Activated CD4-positive, alpha-beta T cell treated with anti-CD3 and anti-CD28 coated beads, Interleukin-2, amount 50 U/mL, for 16 hours (primary cell): ENCODE measurements at places on chromosomes 1 and 21.
A peak's percentile ranks its signal among the peaks of the same experiment; 100 is the strongest.

DNA sequence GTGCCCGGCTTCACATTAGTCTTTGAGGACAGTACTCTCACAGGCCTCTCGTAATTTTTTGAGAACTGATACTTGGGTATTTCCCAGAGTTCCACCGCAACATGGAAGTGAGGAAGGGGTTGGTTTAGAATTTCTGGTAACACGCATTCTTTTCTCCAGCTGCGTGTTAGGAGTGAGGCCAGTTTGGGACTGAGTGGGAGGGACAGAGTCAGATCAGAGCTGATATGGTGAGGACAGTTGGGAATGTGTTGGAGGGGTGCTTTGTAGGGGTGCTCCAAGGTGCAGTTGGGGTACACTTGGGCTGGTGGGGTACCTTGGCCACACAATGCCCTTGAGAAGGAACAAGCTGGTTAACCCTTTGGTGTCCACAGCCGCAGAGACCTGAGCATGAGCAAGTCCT lies 6.7 kb downstream of the FBXO6 start:
- no peak for DNase-seq

DNA sequence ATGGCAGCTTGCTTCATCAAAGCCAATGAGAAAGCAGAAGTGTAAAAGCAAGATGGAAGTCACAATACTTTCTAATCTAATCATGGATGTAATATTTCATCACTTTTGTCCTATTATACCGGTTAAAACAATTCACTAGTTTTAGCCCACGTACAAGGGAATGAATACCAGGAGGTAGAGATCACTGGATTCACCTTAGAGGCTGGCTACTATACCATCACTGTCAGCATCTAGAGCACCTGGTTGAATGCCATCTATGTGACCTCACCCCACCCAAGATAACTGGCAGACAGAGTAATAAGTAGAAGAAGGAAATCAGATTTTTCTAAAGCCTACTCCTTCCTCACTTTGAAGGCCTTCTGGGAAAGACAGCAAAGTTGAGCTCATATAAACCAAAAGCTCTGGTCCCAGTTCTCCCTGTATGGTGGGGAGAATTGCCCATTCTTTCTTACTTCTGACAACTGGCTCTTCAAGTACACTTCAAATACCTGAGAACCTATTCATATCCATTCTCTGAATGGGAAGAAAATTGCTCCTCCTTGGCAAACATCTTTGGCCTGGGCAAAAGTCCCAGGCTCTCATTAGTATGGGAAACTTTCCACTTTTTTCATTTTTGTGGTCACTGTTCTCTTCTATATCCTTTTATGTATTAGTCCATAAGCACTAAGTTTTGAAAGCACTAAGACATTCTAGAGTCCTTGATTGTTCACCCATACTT lies 24.8 kb downstream of the HSD3B1 start:
- DNase-seq, result no peak

DNA sequence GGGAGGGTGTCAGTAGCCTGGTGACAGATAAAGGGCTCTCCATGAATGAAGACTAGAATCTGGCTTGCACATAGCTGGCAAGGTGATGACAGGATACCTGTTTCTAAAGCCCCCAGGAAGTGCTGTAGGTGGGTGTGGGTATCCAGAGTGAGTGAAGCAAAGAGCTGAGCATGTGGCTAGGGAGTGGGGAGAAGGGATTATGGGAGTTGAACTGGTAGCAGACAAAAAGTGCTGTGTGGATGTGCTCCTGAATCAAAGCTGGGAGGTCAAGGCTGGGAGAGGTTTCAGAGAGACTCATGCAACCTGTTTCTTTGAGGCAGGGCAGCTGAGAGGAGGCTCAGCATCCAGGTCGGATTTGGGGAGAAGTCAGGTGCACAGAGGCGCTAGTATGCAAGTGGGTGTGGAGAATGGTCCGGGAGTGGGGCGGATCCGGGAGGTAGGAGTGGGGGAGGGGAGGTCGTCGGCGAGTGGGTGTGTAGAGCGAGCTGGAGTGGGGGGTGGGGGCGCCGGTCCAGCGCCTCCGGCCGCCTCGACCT lies 600 bp downstream of the ASTN1 start:
- DNase-seq, result no peak

- DNase-seq, result no peak
These were observed 11.1 kb upstream of the GJA5 start for GRCh38 chr1:147771226-147772125.

DNA sequence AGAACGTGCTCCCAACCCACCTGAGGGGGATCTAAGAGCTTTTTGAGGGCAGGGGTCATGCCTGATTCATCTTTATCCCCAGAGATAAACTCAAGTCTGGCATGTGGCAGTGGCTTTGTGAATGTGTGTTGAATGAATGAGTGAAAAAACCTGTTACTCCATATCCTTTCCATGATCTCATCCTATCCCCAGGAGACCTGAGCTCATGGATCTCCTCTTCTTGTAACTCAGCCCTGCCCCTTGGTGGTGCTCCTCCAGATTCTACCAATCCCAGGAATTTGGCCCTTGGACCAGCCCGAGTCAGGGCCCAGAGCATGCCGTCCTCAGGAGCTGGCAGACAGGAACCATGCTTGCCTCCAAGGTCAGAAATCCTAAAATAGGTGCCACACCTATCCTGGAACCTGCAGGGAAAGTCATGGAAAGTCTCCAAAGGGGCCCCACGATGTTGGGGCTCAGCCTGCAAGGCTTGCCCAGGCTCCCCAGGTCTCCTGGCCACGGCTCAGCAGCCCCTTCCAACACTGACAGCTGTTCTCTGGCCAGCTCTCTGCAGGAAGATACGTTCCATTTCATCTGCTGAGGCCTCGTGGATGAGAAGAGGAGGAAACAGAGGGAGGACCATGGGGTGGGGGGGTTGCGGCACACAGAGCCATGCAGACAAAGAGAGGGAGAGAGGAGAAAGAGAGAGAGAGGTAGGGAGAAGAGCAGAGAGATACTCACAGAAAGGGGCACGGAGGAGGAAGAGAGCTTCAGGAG lies 214.6 kb downstream of the TRABD2B start:
- DNase-seq, result no peak

DNA sequence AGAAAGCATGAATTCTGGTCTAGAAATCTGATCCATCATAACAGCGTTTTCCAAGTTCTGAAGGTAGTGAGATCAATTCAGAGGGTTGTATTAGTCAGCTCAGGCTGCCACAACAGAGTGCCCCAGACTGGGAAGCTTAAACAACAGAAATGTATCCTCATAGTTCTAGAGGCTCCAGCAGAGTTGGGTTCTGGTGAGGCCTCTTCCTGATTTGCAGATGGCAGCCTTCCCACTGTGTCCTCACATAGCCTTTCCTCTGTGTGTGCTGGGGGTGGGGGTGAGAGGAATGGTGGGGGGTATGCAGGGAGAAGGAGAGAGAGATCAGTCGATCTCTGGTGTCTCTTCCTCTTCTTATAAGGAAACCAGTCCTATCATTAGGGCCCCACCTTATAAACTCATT lies 15.1 kb downstream of the ZBTB8B start:
- DNase-seq, result no peak

GRCh38 chr1:230347896-230348295 lies 78.2 kb downstream of the PGBD5 start:
- DNase-seq, result no peak

GRCh38 chr1:110982320-110982719 lies 18.6 kb upstream of the LRIF1 start:
- peak; percentile 7 for DNase-seq

DNA sequence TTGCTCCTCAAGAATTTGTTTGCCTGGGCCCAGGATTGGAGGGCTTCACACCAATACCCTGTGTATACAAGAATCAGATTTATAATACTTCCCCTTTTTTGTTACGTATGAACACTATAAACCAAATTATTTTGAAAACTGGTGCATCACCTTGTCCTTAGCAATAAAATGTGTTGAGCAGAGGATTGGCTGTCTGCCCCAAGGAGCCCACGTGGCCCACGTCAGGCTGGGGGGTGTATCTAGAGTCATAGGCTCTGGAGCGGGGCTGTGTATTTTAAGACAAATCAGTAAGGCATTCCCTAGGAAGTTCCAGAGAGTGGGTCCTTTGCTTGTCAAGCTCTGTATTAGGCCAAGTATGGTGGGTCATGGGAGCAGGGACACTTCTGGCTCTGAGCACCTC lies 2.0 kb upstream of the ST3GAL3 start:
- no peak for DNase-seq

DNA sequence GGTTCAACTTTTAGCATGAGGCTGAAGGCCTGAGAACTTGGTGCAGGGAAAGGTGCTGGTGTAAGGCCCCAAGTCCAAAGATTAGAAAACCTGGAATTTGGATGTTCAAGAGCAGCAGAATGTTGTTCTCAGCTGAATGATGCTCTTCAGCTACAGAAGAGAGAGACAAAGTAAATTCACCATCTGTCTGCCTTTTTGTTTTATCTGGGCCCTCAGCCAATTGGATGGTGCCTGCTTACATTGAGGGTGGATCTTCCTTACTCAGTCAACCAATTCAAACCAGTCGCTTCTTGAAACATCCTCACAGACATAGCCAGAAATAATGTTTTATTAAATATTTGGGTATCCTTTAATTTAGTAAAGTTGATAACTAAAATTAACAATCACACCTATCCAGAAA lies 748.2 kb upstream of the ADAMTS5 start:
- no peak for DNase-seq

GRCh38 chr1:217188280-217189237 lies 442.3 kb downstream of the GPATCH2 start:
- DNase-seq, result no peak

GRCh38 chr1:90507173-90507572 lies 209.9 kb downstream of the BARHL2 start:
- no peak for DNase-seq
